ENCODE measurements at places on chromosomes 2 and 18.

DNA sequence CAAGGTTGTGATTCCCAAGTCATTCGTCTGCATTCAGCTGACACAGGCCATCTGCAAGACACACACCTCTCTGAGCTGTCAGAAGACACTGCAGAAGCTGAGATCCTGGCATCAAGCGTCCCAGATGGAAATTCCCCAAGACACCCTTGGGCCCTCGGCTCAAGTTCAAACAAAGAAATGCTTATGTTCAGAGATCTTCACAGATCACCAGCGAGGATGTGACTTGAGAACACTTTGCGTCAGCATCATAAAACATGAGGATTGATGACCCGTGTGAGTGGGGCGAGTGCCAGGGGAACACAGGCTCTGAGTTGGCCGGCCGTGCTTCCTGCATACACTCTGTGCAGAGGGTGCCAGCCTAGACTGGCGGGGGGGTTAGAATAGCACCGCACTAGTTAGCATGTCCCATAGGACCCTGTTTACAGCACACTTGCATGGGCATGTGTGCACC is 36.8 kb downstream of the KCNIP3 start:
- peak; percentile 2 for DNase-seq

DNA sequence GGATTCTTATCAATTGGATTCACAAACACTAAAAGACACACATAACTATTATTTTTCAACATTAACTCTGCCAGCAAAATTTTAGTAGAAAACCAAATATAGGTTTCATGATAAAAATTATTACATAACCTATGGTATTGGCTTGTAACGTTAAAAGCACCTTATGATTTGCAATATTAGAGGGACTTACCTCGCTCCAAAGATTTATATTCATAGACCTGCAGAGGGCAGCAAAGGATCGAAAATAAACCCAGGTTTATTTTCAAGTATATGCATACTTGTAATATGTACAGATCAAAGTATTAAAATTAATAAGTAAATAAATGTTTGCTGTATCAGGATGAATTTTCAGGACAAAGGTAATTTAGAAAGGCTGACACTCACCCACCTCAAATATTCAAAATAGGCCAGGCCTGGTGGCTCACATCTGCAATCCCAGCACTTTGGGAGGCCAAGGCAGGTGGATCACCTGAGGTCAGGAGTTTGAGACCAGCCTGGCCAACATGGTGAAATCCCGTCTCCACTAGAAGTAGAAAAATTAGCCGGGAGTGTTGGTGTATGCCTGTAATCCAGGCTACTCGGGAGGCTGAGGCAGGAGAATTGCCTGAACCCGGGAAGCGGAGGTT is 45.3 kb downstream of the LRPPRC start:
- DNase-seq, result peak; percentile 27

- DNase-seq, result no peak
Observed at GRCh38 chr2:8438476-8438875, 243.4 kb upstream of the ID2 start.

GRCh38 chr2:39782591-39782990 is 3.5 kb upstream of the THUMPD2 start:
- DNase-seq, result no peak

DNA sequence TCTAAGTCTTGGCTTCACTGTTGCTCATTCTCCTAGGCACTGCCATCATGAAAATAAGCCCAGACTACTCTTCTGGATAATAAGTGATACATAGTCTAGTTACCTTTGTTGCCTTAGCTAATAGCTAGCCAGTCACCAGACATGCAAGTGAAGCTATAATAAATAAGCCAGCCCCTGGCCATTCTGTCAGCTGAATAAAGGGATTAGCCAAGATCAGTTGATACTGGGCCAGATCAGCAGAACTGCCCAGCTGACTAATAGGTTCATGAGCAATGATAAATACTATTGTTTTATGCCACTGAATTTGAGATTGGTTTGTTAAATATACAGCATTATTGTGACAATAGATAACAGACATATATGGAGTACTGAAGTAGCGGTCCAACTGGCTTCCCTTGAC is 8.0 kb upstream of the C2orf69 start:
- no peak for DNase-seq

DNA sequence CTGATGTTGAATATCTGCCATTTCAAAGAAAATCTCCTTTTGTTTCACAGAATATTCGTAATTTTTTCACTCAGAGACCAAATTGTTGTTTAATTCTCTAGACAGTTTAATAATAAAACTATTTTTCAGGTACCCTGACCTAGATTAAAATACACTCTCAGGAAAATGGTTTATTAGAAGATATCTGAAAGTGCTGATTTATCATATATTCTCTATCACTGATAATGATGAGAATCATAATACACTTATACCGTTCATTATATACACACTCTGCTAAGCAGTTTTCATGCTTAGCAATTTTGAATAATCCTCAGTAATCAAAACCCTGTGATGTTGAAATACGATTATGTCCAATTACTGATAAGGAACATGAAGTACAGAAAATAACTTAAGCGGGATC is 772.9 kb upstream of the CRIM1 start:
- no peak for DNase-seq

GRCh38 chr2:241458687-241459086 is 49.7 kb downstream of the STK25 start:
- DNase-seq, result no peak

DNA sequence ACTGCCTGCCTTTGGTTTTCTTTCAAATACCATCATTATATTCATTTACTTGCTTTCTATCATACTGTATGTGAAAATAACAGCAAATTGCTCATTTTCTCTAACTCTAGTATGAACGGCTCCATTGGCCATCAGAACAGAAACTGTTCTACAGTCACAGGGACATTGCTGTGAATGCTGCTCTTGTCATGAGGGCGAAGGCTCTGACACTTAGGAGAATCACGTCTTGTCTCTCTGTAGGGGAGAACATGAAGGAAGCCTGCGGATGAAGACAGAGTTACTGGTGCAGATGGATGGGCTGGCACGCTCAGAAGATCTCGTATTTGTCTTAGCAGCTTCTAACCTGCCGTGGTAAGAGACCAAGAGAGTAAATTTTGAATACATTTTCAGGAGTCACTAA is 41.7 kb upstream of the ELOA2 start:
- no peak for DNase-seq

DNA sequence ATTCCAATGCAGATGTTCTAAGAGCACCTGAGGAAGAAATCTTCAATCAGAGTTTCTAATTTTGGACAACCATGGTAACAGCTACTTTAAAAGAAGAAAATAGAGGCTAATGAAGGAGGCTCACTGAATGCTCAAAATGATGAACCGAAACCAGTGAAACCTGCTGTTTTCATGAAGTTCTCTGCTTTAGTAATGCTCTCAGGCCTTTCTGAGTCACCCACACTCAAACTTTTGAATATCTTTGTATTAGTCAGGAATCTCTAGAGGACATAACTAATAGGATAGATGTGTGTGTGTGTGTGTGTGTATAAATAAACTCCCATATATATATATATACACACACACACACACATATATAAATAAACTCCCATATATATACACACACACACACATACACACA is 76.9 kb upstream of the RIT2 start:
- no peak for DNase-seq

DNA sequence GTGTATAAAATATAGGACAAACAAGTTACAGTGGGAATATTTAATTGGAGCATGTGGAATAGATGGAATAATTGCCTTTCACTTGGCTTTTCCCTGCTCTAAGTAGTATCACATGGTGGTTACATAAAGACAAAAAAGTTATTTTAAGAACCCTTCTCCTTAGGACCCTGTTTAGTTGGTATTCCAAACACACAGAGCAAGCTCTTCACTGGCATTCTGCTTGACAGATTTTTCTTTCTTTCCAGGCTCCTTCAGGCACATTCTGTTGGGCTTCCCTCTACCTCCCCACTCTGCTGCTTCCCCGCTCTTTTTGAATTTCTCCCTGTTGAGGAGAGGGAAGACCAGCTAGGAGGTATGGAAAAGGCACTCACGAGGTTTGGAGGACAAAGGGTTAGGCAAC is 29.0 kb upstream of the DARS1 start:
- DNase-seq, result no peak

DNA sequence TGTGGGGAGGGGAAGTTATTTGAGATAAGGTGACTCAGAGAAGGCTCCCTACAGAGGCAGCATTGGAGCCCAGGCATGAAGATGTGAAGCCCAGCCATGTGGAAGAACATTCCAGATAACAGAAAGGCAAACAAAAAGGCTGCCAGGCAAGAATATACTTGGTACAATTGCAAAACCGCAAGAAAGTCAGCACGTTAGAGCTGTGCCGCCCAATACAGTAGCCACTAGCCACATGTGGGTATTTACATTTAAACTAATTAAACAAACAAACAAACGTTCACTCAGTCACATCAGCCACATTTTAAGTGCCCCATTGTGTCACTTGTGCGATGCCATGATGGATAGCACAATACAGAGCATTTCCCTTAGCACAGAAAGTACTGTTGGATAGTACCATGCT is 179.6 kb downstream of the SATB2 start:
- DNase-seq, result no peak

DNA sequence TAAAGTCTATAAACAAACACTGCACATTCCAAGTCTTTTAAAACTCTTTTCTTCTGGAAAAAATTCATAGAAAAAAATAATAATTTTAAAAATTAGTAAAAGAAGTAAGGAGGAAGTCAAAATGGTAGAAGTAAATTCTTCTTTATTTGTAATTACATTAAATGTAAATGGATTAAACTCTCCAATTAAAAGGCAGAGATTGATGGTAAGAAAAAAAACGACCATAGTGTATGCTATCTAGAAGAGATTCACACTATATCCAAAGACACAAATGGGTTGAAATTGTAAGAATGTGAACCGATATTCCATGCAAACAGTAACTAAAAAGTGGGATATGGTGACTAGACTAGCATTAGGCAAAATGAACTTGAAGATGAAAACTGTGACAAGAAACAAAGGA is 1196.1 kb upstream of the CDH2 start:
- no peak for DNase-seq

GRCh38 chr2:229861431-229861830 is 60.4 kb downstream of the TRIP12 start:
- DNase-seq, result no peak

DNA sequence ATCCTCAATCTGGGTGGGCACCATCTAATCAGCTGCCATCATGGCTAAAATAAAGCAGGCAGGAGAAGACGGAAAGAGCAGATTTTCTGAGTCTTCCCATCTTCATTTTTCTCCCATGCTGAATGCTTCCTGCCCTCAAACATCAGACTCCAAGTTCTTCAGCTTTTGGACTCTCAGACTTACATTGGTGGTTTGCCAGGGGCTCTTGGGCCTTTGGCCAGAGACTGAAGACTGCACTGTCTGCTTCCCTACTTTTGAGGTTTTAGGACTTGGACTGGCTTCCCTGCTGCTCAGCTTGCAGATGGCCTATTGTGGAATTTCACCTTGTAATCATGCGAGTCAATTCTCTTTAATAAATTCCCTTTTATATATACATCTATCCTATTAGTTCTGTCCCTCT is 36.6 kb downstream of the DIPK1C start:
- no peak for DNase-seq

- DNase-seq, result no peak
Observed at GRCh38 chr2:30661173-30662107, 145.8 kb downstream of the CAPN13 start.

GRCh38 chr18:32276906-32277305 is 87.1 kb downstream of the MEP1B start:
- DNase-seq, result no peak

DNA sequence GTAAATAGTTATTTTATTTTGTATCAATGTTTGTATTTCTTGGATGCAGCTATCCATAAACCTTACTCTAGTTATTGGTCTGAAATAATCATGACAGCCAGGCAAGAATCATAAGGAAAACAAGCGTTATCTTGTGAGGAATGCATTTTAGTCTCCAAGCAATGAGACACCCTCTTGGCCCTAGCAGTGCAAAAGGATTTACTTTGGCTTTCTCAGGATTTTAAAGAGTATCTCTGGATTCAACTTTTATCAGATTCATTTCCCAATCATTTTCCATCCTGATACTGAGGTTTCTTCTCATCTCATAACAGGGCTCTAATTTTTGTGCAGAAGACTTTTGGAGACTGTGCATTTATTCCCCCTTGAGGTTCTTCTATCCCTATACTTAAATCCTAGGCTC is 480.8 kb downstream of the TMX3 start:
- DNase-seq, result no peak

GRCh38 chr2:113705982-113706523 is 50.4 kb downstream of the SLC35F5 start:
- DNase-seq, result no peak

DNA sequence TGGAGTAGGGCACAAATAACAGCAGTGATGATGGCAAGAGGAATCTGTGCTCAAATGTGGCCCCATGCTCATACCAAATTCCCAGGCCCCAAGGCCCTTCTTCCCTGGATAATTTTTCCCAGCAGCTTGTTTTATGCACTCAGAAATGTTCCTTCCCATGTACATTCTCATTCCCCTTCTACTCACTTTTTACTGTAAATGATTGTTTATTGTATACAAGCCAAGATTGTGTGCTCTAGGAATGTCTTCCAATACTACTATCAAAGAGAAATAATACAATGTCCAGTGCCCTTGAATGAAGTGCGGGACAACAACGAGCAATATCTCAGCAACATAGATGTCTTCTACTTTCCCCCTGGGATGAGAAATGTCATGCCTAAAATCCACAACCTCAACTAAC is 201.6 kb downstream of the ICOS start:
- DNase-seq, result no peak

DNA sequence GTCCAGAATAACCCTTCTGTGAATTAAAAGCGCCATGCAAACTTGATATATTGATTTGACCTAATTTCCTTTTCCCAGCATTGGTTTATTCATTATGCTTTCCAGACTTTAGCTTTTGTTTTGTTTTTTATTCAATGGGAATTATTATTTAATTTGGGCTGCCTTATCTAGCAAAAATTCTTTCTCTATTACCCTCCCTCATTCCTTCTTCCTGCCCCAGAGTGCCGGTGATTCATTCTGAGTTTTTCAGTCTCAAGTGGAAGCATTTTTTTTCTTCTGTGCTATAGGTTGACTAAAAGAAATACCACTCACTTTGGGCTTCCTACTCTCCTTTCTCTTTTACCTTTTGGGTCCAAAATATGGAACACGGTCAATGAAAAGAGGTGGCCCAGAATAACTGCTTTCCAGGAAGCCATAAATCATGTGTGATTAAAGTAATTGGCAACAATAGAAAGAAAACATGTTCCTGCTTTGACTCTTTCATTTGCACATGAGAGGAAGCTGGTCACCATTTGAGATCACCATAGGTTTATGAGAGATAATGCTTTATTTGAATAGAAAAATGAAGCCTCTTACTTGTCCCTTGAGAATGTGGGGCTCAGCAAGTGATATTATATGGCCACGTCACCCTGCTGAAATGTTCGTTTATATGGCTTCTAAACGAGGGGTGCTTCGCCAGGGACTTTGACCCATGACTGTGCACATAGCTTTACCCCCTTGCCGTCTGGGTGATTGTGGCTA is 422.8 kb upstream of the ZEB2 start:
- DNase-seq, result no peak

DNA sequence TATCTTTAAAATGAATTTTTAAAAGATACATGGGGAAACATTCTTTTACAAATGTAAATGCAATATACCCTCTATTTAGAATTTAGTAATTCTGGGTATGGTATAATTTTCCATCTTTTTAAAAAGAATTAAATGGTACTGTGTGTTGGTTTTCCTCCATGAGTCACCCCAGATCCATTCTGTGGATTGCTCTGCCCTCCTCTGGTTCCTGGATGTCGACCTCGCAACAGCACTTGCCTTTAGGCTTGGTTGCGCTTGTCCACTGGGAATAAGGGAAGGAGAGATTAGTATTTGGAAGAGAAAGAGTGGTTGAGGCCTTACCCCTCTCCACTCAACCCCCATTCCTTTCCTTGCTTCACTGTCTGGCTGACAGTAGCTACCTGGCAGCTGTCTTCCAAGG is 90.4 kb downstream of the FTCDNL1 start:
- no peak for DNase-seq

GRCh38 chr2:231800493-231801091 is 14.3 kb downstream of the COPS7B start:
- peak; percentile 55 for DNase-seq

Measured in NCI-H510A treated with DMSO at 0.1 percent for 48 hours (cell line).